ENCODE measurements at places on chromosomes 16 and 17. TPM values are rescaled to one million over a fixed set of nuclear protein-coding genes. Genes with fewer than 3 reads are reported as not detected.

GRCh38 chr17:62870030-62870541 lies 62.0 kb upstream of the MARCHF10 start:
- DNase-seq = no peak

GRCh38 chr17:43212641-43213490 lies 1.2 kb downstream of the TMEM106A start:
- DNase-seq = no peak

DNA sequence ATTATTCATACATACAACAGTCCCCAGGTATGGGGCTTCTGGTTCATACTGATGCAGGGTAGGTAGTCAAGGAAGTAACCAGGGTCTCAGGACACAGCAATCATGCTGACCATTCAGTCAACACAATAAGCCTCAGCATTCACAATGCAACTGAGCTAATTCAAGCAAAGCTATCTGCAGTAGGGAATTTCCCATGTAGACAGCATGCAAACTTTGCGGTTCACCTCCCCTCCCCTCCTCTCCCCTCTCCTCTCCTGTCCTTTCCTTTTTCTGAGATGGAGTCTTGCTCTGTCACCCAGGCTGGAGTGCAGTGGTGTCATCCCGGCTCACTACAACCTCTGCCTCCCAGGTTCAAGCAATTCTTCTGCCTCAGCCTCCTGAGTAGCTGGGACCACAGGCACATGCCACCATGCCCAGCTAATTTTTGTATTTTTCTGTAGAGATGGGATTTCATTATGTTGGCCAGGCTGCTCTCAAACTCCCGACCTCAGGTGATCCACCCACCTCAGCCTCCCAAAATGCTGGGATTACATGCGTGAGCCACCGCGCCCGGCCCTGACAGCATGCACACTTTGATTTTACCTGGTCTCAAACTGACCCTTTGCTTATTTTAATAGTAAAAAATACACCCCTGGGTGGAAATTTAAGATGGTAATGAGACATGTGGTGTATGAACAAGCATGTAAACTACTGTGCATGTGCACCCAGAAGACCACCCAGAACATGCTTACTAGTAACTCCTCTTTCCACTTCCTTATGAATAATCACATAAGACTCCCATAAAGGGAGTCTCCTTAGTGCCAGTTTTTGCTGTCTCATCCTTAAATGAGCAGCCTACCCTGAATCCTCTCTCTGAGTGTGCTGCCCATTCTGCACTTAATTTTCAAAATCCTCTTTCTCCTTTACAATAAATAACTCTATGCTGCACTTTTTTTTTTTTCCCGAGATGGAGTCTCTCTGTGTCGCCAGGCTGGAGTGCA lies 9.3 kb upstream of the RNF135 start:
- no peak for DNase-seq

DNA sequence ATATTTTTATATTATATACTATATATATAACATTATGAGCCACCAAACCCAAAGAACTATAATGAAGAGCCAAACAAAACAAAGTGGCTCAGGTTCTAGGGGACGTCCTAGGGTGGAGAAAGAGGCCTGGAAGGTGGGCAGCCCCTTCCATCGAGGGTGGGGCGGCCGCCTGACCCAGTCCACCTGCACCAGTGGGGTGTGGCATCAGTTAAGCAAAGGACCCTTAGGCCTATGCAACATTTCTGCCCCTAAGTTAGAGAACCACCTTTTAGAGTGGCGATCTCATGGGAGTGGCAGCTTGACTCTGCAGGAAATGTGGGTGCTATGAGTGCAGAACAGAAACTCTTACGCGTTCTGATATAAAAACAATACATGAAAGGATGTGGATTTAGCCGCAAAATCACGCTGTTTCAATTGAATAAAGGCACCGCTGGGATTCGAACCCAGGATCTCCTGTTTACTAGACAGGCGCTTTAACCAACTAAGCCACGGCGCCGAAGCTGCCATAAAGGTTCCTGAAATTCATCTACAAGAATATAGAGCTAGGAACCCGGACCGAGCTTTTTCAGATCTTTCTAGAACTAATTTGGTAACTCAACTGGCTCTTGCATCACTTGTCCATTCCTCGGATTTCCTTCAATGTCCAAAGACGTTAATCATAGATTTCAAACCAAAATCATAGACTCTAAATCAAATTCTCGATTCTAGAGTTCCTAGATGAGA lies 15.6 kb upstream of the AURKB start:
- DNase-seq = peak; percentile 92

GRCh38 chr17:41959030-41959335 lies 7.6 kb upstream of the CNP start:
- no peak for DNase-seq

GRCh38 chr16:70433458-70434103 lies 5.3 kb downstream of the ST3GAL2 start:
- no peak for DNase-seq

DNA sequence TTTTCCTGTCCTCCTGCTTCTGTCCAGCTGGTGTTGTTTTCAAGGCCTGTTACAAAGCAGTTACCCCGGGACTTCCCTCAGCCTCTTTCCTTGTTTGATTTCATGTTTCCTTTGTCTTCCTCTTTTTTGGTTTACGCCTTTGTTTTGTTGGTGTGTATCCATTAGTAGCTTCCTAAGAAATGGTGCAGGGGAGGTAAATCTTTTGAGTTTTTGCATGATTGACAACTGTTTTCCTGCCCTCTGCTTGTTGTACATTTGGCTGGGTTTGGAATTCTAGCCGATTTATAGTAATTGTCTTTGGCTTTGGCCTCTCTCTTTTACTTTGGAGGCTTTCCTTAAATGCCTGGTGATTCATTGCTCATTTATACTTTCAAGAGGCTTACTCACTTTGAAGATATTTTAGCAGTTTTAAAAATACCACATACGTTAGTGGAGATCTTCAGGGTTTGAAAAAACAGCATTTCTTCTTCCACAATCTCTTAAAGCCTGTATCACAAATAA lies 32.8 kb downstream of the DNAH2 start:
- no peak for DNase-seq

- DNase-seq = no peak
These were observed 574.4 kb downstream of the WWOX start for GRCh38 chr16:78673884-78674283.

DNA sequence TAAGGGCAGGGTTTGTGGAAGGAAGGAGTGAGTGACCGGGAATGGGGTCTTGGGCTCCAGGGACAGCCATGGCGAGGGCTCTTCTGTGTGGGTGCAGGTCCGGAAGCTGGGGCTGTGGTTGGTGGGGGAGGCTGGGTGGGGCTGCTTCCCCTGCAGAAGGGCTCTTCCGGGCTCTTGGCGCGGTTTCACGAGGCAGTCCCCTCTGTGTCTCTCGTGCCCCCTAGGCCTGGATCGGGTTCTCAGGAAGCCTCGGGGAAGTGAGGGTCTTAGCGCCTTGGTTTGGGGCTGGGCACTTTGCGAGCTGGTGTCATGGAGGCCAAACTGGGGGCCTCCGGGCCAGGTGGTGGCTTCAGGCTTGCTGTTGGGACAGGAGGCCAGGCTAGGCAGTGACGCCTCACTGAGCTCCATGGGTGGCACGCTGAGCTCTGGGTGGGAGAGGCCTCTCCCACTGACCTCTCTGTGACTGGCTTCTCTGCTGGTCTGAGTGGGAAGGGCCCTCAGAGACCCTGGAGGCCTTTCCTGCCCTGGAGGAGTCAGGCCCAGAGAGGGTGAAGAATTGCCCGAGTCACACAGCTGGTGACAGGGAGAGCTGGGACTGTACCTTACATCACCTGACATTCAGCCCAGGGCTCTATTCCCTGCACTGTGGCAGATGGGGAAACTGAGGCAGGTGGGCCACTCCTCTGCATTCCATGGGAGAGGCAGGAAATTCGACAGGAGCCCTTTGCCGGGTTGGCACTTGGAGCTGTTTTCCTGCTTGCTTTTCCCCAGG lies 8.2 kb downstream of the ADCY7 start:
- DNase-seq = no peak

TSPOAP1 gene
- not detected for polyA plus RNA-seq

NOS2 gene
- 0.17 TPM for polyA plus RNA-seq

GUCY2D gene
- 0.14 TPM for polyA plus RNA-seq

LGALS9B gene
- polyA plus RNA-seq = not detected

ADAMTS18 gene
- 0.01 TPM for polyA plus RNA-seq

RAPGEFL1 gene
- 4.7 TPM for polyA plus RNA-seq
